ENCODE measurements at places on chromosomes 16 and 17.
A peak's percentile ranks its signal among the peaks of the same experiment; 100 is the strongest.

DNA sequence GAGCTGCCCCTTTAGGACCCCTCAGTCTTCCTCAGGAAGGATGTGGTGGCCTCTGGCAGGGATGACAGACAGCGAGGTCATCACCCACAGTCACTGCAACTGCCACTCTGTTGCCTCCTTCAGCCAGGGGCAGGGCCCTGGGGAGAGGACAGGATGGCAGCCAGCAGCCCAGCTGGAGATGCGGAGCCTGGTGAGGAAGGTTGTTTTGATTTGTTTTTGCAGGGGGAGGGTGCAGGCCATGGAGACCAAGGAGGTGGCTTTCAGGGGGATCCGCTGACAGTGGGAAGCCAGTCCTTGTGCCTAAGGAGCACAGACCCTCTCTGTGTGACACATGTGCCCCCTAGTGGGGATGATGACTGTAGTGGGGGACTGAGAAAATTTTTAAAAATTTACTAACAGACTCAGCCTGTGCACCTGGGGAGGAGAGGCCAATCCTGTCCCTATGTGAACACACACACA lies 7.4 kb downstream of the PRCD start:
- DNase-seq = peak; percentile 46

DNA sequence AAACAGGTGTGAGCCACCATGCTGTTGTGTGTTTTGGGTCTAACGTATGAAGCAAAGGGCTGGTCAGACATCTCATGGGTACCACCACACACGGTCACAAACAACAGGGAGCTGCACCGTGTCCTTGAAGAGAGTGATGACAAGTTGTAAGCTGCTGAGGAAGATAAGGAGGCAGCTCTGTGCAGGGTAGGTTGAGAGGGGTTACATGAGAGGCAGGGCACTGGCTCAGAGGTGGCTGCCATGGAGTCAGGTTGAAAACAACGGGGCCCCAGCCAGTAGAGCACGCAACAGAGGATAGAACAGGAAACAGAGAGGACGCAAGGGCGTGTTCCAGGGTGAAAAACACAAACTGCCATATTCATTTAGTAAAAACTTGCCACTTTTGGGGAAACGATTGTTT lies 52.2 kb downstream of the TRARG1 start:
- DNase-seq = no peak

DNA sequence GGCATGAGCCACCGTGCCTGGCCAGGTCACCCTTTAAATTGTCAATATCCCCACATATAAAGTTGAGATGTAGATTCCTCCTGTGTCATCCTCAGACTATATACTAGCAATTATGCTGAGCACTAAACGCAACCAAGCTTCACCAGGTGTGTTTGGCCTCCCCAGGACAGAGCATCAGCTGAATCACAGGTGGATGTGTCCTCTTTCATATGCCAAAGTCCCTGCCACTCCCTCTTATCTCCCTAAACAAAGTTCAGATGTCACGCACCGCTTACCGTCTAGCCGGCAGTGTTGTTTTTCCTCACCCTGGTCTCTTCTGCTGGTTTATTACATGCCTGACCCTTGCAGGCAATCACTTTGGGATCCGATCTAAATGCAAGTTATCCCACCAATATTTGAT lies 43.8 kb upstream of the ARHGAP44 start:
- no peak for DNase-seq

DNA sequence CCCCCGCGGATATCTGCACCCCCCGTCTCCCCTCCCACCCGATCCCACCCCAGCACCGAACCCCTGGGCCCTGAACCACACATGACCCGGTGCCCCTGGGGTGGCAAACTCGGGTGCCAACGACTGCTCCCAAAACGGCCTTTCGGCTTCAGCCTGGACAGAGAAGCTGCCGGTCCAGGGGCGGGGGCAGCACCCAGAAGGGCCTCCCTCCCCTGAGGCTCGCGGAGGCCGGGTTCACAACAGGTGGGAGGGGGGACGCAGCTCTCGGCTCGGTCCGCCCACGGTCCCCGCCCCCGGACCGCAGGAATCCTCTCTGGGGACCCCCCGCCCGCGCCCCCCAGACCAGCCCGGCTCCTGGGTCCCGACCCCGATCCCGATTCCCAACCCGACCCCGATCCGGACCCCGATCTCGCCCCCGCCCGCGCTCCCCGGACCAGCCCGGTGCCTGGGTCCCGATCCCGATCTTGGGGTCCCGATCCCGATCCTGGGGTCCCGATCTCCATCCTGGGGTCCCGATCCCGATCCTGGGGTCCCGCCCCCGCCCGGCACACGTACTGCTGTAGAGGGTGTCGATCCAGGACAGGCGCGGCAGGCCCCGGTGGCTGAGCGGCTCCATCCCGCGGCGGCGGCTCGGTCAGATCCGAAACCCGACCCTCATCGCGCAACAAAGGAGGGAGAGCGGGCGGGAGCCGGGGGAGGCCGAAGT lies 516 bp downstream of the ABR start:
- DNase-seq = no peak

GRCh38 chr17:10243883-10244844 lies 45.8 kb upstream of the GAS7 start:
- DNase-seq = no peak

DNA sequence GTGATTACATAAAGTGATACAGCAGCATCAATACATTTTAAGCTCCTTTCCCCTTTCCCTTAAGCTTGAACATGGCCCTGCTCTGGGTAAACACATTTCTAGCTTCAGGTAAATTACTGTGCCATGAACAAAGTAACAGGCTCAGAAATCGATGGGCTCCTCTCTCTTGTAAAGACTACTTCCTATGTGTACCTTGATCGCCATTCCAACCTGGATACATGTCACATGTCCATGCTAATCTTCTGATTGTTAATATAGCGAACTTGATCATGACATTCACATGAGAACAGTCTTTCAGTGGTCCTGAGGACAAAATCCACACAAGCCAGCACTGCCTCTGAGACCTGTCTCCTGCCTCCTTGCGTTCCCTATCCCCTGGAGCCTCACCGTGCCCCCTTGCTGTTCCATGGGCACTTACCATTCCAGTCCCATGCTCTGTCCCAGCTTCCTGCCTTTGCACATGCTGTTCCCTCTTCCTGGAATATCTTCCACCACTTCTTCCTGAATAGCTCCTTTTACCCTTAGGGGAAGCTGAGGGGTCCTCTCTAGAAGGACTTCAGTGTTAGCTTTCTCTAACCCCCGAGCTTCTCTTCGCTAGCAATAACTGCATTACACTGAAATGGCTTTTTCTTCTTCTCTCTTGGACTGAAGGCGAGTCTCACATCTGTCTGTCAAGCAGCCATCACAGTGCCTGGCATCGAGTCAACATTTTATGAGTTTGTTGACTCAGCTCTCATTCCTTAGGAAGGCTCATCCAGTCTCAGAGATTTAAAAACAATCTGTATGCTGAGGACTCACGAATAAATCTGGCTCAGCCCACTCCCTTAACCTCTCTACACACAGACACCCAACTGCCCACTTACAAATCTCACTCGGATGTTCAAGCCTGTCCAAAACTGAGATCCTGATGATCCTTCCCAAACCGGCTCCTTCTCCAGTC lies 93.3 kb downstream of the ASIC2 start:
- DNase-seq = no peak

DNA sequence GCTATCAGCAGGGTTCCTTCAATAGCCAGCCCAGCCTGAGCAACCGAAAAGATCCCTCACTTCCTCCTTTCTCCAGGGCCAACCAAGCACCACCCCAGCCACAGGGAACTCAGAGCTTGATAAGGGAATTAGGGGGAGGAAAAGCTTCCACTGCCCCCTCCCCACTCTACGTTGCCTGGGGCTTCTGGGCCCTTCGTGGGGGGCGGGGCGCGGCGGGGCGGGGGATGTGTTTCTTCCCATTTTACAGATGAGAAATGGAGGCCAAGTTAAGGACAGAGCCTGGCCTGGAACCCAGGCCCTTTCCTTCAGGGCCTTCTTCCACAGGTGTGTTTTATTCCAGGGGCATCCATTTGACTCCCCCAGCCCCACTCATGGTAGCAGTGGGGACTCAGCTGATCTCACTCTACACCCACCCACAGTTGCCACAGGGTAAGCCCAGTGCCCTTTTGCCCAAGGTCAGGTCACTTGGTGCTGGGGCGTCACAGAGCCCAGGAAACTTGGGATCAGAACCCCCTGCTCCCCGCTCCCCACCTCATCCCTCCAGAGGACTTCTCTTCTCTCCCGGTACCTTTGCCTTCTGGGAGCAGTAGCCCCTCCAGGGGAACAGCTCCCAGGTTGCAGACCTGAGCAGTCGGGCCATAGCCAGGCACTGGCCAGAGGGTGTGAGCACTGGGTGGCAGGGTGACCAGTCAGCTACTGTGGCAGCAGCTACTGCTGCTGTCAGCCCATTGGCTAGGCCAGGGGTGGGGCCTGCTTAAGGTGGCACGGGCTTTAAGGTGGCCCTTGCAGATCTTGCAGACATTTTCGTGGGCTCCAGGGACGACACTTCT lies at the start of gene LDHD:
Gene LDHD, minus strand, starts transcription at position 700 of the 830 bp plus-strand sequence. Its CDS starts 60 bp downstream, at position 640.
- no peak for DNase-seq

GRCh38 chr16:23232806-23233205 lies 50.3 kb downstream of the SCNN1G start:
- no peak for DNase-seq

DNA sequence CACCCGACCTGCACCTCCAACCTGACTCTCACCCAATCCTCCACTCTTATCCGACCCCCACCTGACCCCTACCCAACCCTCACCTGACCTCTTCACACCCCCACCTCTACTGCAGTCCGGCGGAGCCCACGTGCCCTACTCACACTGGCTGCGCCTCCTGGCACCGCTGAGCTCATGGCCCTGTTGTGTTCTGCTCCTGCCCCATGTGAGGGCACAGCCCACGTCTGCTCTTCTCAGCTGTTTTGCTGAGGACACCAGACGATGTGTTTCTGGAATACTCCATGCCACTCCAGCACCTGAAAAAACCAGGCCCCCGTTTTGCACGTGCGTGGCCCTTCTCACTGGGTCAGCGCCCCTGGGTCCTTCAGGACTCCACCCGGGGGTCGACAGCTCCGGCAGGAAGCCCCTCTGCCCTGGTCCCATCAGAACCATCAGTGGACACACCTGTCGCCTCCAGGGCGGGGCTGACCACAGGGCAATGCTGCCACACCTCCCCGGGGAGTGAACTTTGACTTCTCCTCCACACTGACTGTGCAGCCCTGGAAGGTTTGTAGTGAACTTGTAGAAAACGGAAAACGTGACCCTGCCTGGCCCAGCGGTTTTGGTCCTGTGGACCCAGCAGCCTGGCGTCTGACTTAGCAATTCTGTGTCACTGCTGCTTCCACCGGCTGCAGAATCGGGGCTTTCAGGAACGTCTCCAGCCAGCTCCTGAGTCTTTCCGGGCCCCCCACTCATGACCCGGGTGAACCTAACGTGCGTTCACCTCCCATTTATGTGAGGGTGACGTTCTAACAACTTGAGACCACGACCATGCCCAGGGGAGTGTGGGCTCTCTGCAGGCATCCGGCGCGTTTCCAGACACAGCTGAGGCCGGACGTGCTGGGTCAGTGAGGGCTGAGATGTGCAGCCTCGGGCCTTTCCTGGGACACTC lies 5.7 kb upstream of the RAB40B start:
- no peak for DNase-seq

DNA sequence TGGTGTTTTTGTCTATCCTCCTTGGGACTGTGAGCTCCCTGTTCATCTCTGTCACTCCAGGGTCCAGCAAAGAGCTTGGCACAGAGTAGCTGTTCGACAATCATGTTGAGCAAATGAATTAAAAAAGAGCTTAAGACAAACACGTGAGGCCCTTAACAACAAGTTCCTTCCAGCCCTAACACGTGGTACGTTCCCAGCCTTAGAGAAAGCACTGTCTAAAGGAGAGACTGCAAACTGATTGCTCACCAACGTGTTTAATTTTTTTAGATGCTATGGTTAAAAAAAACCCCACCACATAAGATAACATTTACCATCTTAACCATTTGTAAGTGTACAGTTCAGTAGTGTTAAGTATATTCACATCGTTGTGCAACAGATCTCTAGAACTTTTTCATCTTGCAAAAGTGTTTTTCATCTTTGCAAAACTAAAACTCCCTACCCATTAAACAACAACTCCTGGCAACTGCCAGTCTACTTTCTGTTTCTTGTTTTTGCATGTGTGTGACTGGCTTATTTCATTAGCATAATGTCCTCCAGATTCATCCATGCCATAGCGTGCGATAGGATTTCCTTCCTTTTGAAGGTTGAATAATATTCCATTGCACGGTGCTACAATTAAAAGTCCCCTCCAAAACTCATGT lies 28.2 kb downstream of the LAT start:
- DNase-seq = no peak

DNA sequence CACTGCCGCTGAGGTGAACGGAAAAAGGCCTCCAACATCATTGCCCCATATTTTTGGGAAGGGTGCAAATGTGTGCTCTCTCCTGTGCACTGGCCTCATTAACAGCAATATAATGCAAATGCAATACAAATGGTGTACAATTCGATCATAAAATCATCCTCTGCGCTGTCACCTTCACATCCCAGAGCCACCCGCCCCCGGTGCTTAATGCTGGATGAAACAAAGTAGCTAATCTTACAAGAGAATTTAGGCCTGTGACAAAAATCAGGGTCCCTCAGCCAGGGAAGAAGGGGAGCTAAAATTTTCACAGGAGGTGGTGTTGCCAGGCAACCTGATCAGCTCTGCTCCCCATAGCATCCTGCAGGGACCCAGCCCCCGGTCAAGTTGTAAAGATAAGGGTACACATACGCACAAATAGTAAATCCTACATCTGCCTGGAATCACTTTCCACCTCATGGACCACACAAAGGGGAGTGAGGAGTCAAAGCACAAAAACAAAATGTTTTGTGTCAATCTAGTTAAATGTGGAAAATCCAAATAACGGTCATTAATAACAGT lies 3.0 kb downstream of the TBC1D16 start:
- DNase-seq = no peak

DNA sequence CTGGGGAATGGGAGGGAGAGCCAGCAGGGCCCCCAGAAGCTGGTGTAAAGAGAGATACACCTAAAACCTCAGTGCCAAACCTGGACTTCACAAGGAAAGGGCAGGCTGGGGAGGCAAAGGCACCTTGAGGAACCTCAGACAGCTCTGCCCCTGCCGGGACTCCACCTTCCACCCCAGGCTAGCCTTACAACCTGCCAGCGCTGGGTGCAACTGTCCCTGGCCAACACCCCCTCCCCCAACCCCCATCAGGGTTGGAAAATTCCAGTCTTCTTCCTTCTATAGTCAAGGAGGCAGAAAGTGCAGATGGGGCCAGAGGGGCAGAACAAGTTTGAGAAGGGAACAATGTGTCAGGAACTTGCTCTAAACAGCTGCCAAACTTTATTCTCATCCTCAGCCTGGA lies 2.2 kb downstream of the YBX2 start:
- DNase-seq = no peak

GRCh38 chr16:81127051-81127450 lies 30.9 kb upstream of the GCSH start:
- peak; percentile 89 for DNase-seq

DNA sequence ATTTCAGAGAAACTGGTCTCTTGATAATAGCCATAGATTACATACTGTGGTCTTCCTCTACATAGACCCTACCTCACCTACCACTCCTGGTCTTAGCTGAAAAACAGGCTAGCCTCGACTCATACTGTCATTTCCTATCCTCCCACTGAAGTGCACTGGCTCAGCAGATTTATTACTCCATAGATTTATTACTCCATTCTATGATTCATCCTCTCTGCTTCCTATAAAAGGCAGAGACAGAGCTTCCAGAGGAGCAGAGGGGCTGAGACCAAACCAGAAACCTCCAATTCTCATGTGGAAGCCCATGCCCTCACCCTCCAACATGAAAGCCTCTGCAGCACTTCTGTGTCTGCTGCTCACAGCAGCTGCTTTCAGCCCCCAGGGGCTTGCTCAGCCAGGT lies at the start of gene CCL7:
Gene CCL7, plus strand, starts transcription at position 253 of the 400 bp plus-strand sequence. Its CDS starts 70 bp downstream, at position 323.
- no peak for DNase-seq

- DNase-seq = no peak
Observed at GRCh38 chr17:79933863-79934652, 94.8 kb upstream of the CBX4 start.

All from T1000 (cell line).